ENCODE measurements at places on chromosomes 4 and X.

DNA sequence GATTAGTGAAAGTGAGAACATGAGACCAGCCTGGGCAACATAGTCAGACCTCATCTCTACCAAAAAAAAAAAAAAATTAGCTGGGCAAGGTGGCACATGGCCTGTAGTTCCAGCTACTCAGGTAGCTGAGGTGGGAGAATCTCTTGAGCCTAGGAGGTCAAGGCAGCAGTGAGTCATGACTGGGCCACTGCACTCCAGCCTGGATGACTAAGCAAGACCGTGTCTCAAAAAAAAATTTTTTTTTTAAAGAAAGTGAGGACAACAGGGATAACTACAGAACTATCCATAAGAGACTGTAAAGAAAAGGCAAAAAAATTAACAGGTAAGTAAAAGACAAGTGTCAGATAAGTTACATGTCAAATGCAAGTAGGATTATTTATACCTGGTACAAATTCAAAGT, 13.5 kb upstream of the SPP1 start:
- DNase-seq: no peak

- DNase-seq: no peak
These were observed 651 bp downstream of the NXT2 start for GRCh38 chrX:109537324-109537665.

- DNase-seq: no peak
These were observed 235.7 kb downstream of the NKX6-1 start for GRCh38 chr4:84263415-84263814.

DNA sequence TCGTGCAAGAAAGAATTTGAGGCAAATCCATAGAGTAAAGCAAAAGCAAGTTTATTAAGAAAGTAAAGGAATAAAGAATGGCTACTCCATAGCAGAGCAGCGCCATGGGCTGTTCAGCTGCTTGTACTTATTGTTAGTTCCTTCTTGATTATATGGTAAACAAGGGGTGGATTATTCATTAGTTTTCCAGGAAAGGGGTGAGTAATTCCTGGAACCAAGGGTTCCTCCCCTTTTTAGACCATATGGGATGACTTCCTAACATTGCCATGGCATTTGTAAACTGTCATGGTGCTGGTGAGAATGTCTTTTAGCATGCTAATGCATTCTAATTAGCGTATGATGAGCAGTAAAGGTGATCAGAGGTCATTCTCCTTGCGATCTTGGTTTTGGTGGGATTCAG, 23.5 kb upstream of the CEP135 start:
- DNase-seq: no peak

- DNase-seq: no peak
These were observed 450.1 kb upstream of the INTU start for GRCh38 chr4:127182687-127183086.

GRCh38 chrX:46400530-46401443, 144.4 kb downstream of the ZNF674 start:
- no peak for DNase-seq

DNA sequence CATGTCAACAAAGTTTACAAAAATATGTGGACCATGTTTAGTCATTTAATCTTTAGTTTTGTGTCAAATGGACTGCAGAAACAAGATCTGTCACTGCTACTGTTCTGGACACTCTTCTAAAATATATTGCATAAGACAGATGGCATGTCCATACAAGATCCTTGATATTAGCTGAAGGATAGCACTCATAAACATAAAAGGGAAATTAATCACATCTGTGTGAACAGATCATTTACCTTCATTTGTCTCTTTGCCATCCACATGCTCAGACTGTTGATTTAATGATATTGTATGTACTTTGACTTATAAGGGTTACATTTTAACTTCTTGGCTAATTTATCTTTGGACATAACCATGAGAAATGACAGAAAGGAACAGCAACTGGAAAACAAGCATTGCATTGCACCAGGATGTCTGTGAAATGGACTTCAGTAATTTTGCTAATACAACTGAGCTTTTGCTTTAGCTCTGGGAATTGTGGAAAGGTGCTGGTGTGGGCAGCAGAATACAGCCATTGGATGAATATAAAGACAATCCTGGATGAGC, at the start of gene UGT2B7:
TSS of gene UGT2B7 (plus strand) at position 364 of the 546 bp plus-strand sequence. CDS start at position 411, 47 bp downstream.
- DNase-seq: no peak
